ENCODE measurements at places on chromosomes 12 and 14.

DNA sequence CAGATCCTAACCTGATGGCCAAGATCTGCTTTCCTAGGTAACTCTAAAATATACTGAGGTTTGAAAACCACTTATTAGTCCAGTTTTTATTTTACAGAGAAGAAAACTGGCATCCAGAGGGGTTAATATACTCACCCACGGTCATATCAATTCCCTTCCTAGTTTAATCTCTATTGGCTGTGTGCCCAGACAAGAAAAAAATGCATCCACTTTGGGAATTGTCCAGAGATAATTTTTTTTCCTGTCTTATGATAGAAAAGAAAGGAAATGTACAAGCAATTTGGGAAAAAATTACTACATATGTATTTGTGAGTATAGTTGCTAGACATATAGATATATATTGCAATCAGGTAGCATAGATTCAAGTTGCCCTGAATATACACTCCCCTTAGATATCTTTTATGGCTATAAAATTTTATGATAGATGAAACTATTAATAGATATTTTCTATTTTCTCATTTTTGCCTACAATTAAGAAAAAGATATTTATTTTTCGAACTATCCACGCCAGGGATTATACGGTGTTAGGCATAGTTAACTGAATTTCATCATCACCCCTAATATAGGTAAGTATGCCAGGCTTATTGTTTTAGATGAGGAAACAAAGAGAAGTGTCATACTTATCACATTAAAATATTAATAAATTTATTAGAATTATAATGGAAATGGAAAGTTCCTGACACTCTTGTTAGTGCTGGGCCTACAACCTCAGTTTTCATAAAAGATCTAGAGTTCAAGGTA lies 100.5 kb upstream of the SLC38A2 start:
- no peak for DNase-seq

DNA sequence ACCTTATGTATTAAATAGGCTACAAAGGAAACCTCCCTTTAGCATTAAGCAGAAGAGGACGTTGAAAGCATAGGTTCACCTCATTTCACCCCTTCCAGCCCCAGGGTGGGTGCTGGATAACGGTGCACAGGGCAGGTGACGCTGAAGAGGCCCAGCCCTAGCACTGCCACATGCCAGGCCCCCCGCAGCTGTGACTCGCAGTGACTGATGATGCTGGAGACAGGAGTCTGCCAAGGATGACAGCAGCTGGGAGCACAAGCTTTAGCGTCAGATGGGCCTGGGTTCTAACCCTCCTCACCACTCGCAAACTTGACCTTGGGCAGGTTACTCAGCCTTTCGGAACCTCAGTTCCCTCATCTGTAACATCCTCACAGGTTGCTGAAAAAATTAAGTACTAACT lies 76.7 kb downstream of the TBK1 start:
- no peak for DNase-seq

DNA sequence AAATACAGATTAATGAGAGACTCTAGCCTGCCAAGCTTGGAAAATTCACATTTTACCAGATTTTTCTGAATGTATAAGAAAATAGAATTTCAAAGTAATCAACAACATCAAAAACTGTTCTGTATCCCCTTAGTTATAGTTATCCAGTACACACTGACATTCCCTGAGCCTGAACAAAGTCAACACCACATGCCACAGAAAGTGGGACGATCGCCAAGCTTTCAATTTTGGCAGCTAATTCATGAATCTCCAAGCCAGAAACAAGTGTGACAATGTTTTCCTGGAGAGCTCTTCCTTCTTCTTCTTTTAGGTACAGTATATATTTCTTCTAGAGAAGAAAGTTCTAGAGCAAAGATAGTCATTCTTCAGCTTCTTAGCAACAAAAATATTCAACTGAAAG lies 290.2 kb downstream of the PRKD1 start:
- no peak for DNase-seq

GRCh38 chr14:22976620-22977433 lies 5.5 kb downstream of the AJUBA start:
- DNase-seq = peak; percentile 31

- DNase-seq = no peak
These were observed 20.1 kb upstream of the KRT7 start for GRCh38 chr12:52212701-52213563.

GRCh38 chr14:105866841-105867321 lies 340.5 kb downstream of the TMEM121 start:
- no peak for DNase-seq

DNA sequence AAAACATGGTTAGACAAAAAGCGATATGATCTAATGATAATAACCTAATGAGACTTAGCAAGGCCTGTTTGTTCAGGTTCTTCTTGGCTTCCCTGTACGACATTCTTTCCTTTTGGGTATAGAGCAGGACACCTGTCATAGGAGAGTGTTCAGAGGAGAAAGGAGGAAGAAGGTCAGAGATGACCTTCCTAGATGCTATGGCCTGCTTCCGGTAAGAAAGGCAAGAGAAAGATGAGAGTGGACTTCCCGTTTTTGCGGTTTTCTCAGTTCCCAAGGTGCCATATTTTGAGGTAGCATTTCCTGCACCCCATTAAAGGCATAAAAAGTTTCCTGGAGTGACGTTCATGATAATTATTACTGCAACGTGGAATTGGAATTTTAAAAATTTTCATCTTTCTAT lies 8.7 kb downstream of the CLEC4E start:
- no peak for DNase-seq

Data from transverse colon (tissue), 4 donors.